ENCODE measurements at places on chromosomes 6 and 20.

GRCh38 chr6:30614044-30614842 is 2.8 kb downstream of the PPP1R10 start:
- H3K4me3 ChIP-seq: peak overlapping the region; percentile 93

- no peak for DNase-seq
- H3K27ac ChIP-seq: no peak overlapping the region
- H3K4me3 ChIP-seq: no peak overlapping the region
- peaks cover 50% of the 10 kb centered on the region for H3K27me3 ChIP-seq
- peaks cover 2% of the 10 kb centered on the region for H3K36me3 ChIP-seq
Measured at GRCh38 chr6:19835605-19836004, 1.6 kb upstream of the ID4 start.

GRCh38 chr6:73509851-73510250 is 11.0 kb downstream of the EEF1A1 start:
- DNase-seq: no peak
- H3K4me3 ChIP-seq: no peak overlapping the region
- H3K27ac ChIP-seq: no peak overlapping the region
- H3K4me1 ChIP-seq: peaks cover 1% of the 10 kb centered on the region

- no peaks in the 10 kb centered on the region for H3K36me3 ChIP-seq
- H3K4me1 ChIP-seq: no peaks in the 10 kb centered on the region
- H3K4me3 ChIP-seq: no peak overlapping the region
- H3K27me3 ChIP-seq: no peaks in the 10 kb centered on the region
- H3K27ac ChIP-seq: no peak overlapping the region
Measured at GRCh38 chr6:162636167-162636566, 91.4 kb downstream of the PRKN start.

DNA sequence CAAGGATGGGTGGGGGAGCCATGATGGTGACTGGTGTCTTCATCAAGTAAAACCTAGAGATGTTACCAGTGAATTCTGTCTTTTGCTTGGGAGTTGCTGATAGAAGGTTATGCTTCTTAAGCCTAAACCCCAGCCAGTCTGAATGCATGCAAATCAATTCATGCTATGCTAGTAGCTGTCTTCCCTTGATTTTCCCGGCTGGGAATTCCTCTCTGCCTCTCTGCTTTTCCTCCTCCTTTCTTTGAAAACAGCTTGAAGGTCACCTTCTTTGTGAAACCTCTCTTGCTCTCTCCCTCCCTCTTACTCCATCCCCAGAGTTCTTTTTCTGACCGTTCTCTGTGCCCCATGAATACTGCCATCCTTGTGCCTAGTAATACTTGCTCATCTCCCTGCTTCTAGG is 58.9 kb downstream of the TMEM200A start:
- H3K4me3 ChIP-seq: no peak overlapping the region
- peaks cover 18% of the 10 kb centered on the region for H3K27me3 ChIP-seq

DNA sequence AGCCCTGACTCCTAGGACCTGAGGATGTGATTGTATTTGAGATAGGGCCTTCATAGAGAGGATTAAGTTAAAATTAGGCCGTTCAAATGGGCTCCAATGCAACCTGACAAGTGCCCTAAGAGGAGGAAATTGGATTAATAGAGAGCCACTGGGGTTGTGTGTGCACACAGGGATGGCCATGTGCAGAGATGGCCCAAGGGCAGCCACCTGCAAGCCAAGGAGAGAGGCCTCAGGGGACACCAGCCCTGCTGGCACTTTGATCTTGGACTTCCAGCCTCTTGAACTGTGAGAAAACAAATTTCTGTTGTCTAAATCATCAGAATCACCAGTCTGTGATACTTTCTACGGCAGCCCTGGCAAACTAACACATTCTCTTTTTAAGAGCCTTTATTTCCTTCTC is 598.8 kb downstream of the UTRN start:
- no peak overlapping the region for H3K4me3 ChIP-seq
- no peak overlapping the region for H3K27ac ChIP-seq
- H3K27me3 ChIP-seq: peaks cover 10% of the 10 kb centered on the region
- H3K4me1 ChIP-seq: no peaks in the 10 kb centered on the region

GRCh38 chr6:6796818-6797217 is 208.3 kb downstream of the LY86 start:
- H3K27me3 ChIP-seq: peaks cover 13% of the 10 kb centered on the region
- no peak for DNase-seq
- H3K4me1 ChIP-seq: peaks cover 54% of the 10 kb centered on the region
- no peak overlapping the region for H3K4me3 ChIP-seq
- no peak overlapping the region for H3K27ac ChIP-seq
- H3K36me3 ChIP-seq: no peaks in the 10 kb centered on the region

- no peak overlapping the region for H3K4me3 ChIP-seq
- peaks cover 17% of the 10 kb centered on the region for H3K4me1 ChIP-seq
- no peak for DNase-seq
Measured at GRCh38 chr6:150631984-150632642, 32.4 kb downstream of the PLEKHG1 start.

GRCh38 chr6:6975459-6976111 is 132.2 kb upstream of the RREB1 start:
- H3K36me3 ChIP-seq: no peaks in the 10 kb centered on the region
- no peak for DNase-seq
- H3K27me3 ChIP-seq: peaks cover 8% of the 10 kb centered on the region
- H3K4me1 ChIP-seq: no peaks in the 10 kb centered on the region
- no peak overlapping the region for H3K4me3 ChIP-seq
- no peak overlapping the region for H3K27ac ChIP-seq

DNA sequence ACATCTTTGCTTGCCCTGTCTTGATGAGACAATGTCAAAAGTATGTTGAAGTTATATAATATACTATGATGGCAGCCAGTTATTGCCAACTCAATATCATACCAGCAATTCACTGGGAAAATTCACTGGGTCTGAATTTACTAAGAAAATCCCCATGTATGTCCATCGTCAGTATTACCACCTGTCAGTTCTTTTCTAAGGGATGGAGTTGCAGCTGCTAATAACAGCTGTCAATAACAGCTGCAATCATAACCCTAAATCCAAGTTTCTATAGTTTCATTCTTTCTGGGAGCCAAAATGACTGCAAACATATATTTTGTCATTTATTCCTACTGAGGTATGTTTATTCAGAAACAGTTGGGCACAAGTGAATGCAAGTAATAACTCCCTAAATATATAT is 132.6 kb upstream of the RIN2 start:
- no peak overlapping the region for H3K4me3 ChIP-seq
- DNase-seq: no peak
- H3K27ac ChIP-seq: no peak overlapping the region
- no peaks in the 10 kb centered on the region for H3K27me3 ChIP-seq
- H3K36me3 ChIP-seq: no peaks in the 10 kb centered on the region

- H3K36me3 ChIP-seq: no peaks in the 10 kb centered on the region
- no peak overlapping the region for H3K27ac ChIP-seq
- no peak for DNase-seq
- H3K4me1 ChIP-seq: no peaks in the 10 kb centered on the region
- H3K27me3 ChIP-seq: no peaks in the 10 kb centered on the region
Measured at GRCh38 chr6:53818858-53819609, 24.2 kb downstream of the LRRC1 start.

- H3K27ac ChIP-seq: no peak overlapping the region
- peaks cover 36% of the 10 kb centered on the region for H3K27me3 ChIP-seq
- DNase-seq: no peak
- H3K4me3 ChIP-seq: no peak overlapping the region
Measured at GRCh38 chr20:49976542-49976941, 6.2 kb upstream of the SNAI1 start.

GRCh38 chr6:152566103-152566875 is 70.9 kb downstream of the SYNE1 start:
- no peaks in the 10 kb centered on the region for H3K36me3 ChIP-seq
- H3K27ac ChIP-seq: peak overlapping the region; percentile 33
- H3K4me3 ChIP-seq: no peak overlapping the region
- H3K27me3 ChIP-seq: no peaks in the 10 kb centered on the region
- H3K4me1 ChIP-seq: no peaks in the 10 kb centered on the region

- H3K27me3 ChIP-seq: peaks cover 11% of the 10 kb centered on the region
- no peaks in the 10 kb centered on the region for H3K4me1 ChIP-seq
- no peaks in the 10 kb centered on the region for H3K36me3 ChIP-seq
- DNase-seq: no peak
- no peak overlapping the region for H3K4me3 ChIP-seq
- H3K27ac ChIP-seq: no peak overlapping the region
Measured at GRCh38 chr6:11923621-11924020, 88.5 kb upstream of the HIVEP1 start.

GRCh38 chr6:108897371-108897770 is 49.1 kb downstream of the ARMC2 start:
- H3K4me1 ChIP-seq: peaks cover 42% of the 10 kb centered on the region
- peaks cover 11% of the 10 kb centered on the region for H3K36me3 ChIP-seq
- no peak for DNase-seq
- no peak overlapping the region for H3K4me3 ChIP-seq
- peak overlapping the region; percentile 19 for H3K27ac ChIP-seq

- H3K4me3 ChIP-seq: no peak overlapping the region
- no peaks in the 10 kb centered on the region for H3K27me3 ChIP-seq
- peaks cover 20% of the 10 kb centered on the region for H3K4me1 ChIP-seq
- no peak overlapping the region for H3K27ac ChIP-seq
- DNase-seq: no peak
- no peaks in the 10 kb centered on the region for H3K36me3 ChIP-seq
Measured at GRCh38 chr6:47247227-47247797, 62.4 kb downstream of the TNFRSF21 start.

- peak overlapping the region; percentile 64 for H3K4me3 ChIP-seq
- H3K27ac ChIP-seq: peak overlapping the region; percentile 92
- peaks cover 20% of the 10 kb centered on the region for H3K36me3 ChIP-seq
- H3K27me3 ChIP-seq: no peaks in the 10 kb centered on the region
- peaks cover 29% of the 10 kb centered on the region for H3K4me1 ChIP-seq
- peak; percentile 25 for DNase-seq
Measured at GRCh38 chr6:87645080-87645479, 55.1 kb downstream of the ORC3 start.

GRCh38 chr20:24388828-24389380 is 80.5 kb upstream of the SYNDIG1 start:
- H3K36me3 ChIP-seq: no peaks in the 10 kb centered on the region
- no peak overlapping the region for H3K4me3 ChIP-seq
- peak overlapping the region; percentile 86 for H3K27ac ChIP-seq
- peaks cover 15% of the 10 kb centered on the region for H3K27me3 ChIP-seq

DNA sequence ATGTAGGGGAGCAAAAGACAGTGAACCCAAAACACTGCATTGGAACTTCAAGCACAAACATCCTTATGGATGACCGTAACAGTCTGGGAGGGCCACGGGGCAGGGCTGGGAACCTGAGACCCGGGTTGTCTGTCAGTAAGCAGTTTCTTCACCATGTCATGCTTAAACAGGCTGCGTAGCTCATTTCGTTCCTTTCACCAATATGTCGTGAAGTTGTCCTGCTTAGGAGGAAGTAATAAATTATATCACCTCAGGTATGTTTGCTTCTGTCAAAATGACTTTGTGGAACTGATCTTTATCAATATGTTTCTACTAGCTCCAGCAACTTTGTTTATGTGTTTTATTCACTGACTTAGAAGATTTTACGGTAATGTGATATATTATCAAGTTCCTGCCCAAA is 12.4 kb upstream of the MAK start:
- no peak overlapping the region for H3K4me3 ChIP-seq
- DNase-seq: no peak
- H3K36me3 ChIP-seq: peaks cover 2% of the 10 kb centered on the region
- H3K27me3 ChIP-seq: peaks cover 26% of the 10 kb centered on the region
- H3K27ac ChIP-seq: no peak overlapping the region

DNA sequence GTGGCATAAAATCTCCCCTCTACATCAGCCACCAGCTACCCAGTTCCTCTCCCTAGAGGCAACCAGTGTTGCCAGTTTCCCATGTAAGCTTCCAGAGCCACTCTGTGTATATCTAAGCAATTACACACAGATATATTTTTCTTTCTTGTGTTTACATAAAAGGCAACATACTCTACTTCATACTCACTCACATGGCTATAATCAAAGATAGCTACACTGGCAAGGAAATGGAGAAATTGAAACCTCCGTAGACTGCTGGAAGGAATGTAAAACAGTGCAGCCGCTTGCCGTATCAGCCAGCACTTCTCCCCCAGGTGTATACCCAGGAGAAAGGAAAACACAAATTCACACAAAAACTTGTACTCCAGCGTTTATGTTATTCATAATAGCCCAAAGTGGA is 38.5 kb upstream of the NELFCD start:
- DNase-seq: no peak
- no peaks in the 10 kb centered on the region for H3K36me3 ChIP-seq
- H3K4me3 ChIP-seq: no peak overlapping the region
- peaks cover 20% of the 10 kb centered on the region for H3K27me3 ChIP-seq

GRCh38 chr6:75114806-75115205 is 91.0 kb downstream of the COL12A1 start:
- DNase-seq: no peak
- no peak overlapping the region for H3K27ac ChIP-seq
- no peaks in the 10 kb centered on the region for H3K36me3 ChIP-seq
- no peaks in the 10 kb centered on the region for H3K4me1 ChIP-seq
- no peaks in the 10 kb centered on the region for H3K27me3 ChIP-seq

- no peaks in the 10 kb centered on the region for H3K36me3 ChIP-seq
- no peaks in the 10 kb centered on the region for H3K4me1 ChIP-seq
- H3K27ac ChIP-seq: no peak overlapping the region
- H3K4me3 ChIP-seq: no peak overlapping the region
- peaks cover 22% of the 10 kb centered on the region for H3K27me3 ChIP-seq
Measured at GRCh38 chr6:43742285-43742684, 27.7 kb upstream of the VEGFA start.

DNA sequence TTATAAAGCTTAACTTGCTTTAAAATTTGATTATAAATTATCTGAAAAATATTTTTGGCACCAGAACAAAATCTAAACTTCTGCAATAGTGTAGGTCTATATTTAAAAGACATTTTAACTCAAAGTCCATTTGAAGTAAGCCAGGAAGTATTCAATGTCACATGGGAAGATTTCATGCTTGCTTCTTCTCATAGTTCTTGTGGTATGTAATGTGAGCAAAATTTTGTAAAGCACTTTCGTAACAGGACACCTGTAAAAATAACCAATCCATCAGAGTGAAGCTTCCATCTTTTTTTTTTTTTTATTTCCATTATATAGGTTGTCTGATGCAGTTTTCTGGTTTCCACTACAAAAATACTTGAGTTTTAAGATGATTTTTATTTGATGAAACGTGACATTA is 386.1 kb downstream of the LAMA2 start:
- H3K4me3 ChIP-seq: no peak overlapping the region
- H3K36me3 ChIP-seq: no peaks in the 10 kb centered on the region
- H3K27ac ChIP-seq: no peak overlapping the region
- H3K4me1 ChIP-seq: no peaks in the 10 kb centered on the region

DNA sequence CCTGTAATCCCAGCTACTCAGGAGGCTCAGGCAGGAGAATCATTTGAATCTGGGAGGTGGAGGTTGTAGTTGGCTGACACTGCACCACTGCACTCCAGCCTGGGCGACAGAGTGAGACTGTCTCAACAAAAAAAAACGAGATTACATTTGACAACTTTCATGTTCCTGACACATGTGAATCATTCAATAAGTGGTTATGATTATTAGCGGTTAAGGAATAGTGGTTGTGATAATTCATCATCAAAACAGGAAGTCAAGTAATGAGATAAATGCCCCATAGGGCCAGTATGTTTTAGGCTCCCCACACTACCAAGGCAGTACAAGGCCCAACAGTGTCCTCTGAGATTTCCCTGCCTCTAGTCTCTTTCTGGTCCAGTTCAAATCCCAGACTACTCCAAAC is 2.5 kb downstream of the HDDC2 start:
- H3K27ac ChIP-seq: peak overlapping the region; percentile 29
- no peak for DNase-seq
- no peaks in the 10 kb centered on the region for H3K27me3 ChIP-seq
- peaks cover 52% of the 10 kb centered on the region for H3K36me3 ChIP-seq

- H3K36me3 ChIP-seq: no peaks in the 10 kb centered on the region
- H3K4me3 ChIP-seq: no peak overlapping the region
- peaks cover 18% of the 10 kb centered on the region for H3K27me3 ChIP-seq
Measured at GRCh38 chr6:111070105-111071005, 16.9 kb upstream of the SLC16A10 start.
